ENCODE measurements at places on chromosomes 11 and 22.

GRCh38 chr11:82754410-82754809 is 20.7 kb upstream of the FAM181B start:
- DNase-seq: no peak

DNA sequence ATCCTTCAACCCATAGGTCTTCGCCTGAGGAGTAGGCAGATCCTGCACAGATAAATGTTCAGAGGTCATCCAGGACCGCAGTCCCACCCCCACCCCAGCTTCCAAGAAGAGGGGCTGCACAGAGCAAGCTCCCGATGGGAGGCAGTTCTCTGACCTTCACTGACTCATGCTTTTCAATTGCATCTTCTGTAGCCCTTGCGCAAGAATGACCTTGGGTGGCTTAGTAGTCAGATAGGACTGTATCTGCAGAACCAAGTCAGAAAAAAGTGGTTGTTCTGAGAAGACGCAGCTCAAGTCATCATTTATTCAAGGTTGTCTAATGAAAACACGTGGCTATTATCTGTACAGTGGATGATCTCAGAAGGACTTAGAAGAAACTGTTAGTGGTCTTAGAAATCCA is 16.4 kb upstream of the GRAMD1B start:
- no peak for DNase-seq

DNA sequence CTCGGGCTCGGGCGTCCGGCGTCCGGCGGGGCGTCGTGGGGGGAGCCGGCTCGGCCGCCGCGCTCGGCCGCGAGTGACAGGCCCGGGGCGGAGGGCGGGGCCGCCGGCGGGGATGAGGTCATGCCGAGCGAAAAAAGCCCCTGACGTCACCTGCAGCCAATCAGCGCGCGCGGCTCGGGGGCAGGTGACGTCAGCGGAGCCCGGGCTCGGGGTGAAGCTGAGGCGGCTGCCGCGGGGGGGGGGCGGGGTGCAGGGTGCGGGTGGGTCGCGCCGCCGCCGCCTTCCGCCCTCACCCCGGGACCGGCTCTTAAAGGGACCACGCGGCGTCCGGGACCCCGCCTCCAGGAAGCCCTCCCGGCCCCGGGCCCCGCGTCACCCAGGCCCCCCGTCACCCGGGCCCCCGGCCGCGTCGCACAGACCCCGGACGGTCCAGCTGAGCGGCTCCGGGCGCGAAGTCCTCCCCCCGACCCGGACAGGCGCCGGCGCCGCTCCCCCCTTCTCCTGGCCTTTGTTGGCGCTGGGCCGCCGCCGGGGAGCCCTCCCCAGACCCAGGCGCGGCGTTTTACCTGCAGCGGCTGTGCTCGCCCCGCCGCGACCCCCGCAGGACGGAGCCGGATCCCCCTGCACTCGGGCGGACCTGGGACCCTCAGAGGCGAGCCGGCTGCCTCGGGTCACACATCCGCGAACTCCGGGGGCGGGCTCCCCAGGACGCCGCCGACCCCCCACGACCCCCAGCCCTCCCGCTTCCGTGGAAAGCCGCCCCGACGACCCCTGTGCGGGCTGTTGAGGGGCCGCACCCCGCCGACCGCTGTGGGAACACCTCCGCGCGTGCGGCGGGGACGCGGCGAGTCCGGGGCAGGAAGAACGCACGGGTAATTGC is at the start of gene DUSP8:
TSS of gene DUSP8 (minus strand) at position 75 of the 880 bp plus-strand sequence. CDS start 6,445 bp downstream, outside the sequence.
- no peak for DNase-seq

- no peak for DNase-seq
Observed at GRCh38 chr11:74736031-74736430, 4.8 kb upstream of the CHRDL2 start.

- no peak for DNase-seq
Observed at GRCh38 chr11:31262761-31263160, 106.8 kb downstream of the DCDC1 start.
